ENCODE measurements at places on chromosomes 7 and 10. TPM values are rescaled to one million over a fixed set of nuclear protein-coding genes. Genes with fewer than 3 reads are reported as not detected.

DNA sequence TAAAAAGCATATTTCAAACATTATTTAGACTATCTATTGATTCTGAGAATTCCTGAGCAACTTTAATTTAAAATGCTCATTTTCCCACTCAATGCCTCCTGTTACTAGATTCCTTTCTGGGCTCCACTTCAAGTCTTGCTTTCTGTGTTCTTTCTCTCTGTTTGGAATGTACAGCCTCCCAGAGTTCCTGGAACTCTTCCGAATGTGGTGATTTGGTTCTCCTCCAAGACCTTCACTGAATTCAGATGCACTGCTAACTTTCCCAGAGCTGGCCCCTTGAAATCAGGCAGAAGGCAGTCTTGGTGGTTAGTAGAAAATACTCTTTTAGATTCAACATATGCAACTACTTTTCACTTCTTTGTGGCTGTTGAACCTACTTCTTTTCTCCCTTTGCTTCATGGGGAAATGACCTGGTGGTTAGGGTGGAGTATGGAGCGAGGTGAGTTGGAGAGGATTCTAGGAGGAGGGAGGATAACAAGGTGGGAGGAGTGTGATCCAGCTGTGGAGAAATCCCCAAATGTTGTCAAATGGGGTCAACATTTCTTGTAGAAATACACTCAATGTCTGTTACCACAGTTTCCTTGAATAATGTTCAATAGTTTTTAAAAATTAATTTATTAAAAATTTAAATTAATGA lies 27.9 kb upstream of the CCDC7 start:
- DNase-seq = no peak

DNA sequence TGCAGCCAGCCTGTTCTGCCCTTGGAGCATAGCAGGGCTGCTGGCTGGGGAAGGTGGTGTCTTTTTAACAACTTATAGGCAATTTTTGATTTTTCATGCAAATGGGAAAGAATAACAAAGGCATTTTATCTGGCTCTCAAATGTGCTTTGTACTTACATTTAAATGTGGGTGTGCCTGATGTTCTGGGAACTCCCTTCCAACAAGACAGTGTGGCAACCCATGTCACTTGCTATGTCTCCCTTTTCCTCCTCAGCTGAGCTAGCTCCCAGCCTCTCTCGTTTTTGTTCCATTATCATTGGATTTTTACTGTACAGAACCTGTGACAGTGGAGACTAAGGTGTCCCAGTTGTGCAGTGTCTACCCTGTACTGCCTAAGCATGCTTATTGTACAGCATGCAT lies 93.5 kb upstream of the PDCD4 start:
- no peak for DNase-seq

The SPAM1 gene
- total RNA-seq = not detected

GRCh38 chr10:113960617-113961181 lies 83.0 kb upstream of the ADRB1 start:
- peak; percentile 58 for DNase-seq

DNA sequence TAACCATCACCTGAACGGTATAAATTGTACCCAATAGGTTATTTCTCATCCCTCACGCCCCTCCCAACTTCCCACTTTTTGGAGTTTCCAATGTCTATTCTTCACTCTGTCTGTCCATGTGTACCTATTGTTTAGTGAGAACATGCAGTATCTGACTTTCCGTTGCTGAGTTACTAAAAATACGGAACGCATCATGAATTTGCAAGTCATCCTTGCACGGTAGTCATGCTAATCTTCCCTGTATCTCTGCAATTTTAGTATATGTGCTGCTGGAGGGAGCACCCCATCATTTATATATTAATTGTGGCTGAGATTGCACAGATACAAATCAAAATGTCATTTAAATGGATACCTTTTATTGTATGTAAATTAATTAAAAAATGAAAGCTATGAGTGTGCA lies 75.7 kb upstream of the SFMBT2 start:
- DNase-seq = no peak

DNA sequence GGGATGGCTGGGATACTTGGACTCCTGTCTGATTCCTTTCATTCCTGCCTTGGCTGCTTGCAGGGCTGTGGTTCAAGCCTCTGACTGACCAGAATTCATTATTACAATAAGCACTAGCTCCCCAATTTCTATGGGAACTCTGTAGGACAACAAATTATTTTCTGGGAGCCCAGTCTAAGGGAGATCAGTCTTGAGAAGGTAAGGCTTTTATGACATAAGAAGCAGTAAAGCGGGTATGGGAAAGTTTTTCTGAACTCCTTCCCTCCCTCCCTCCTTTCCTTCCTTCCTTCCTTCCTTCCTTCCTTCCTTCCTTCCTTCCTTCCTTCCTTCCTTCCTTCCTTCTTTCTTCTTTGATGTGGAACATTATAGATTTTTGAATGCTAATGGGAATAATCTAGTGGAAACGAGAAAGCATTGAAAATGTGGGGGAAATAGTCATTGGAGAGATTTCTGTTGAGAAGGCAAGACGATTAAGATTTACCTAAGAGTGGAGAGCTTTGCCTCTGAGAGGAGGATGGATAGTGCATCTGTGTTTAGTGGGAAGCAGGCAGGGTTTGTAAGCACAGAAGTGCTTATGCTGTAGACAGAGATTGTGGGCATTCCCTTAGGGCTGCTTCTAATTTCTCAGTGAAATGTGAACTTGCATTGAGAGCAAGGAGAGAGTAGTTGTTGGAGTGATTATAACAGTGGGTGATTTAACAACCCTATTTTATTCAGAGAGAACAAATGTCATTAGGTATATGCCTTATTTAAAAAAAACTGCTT lies 201.5 kb downstream of the DNAJB9 start:
- DNase-seq = no peak

DNA sequence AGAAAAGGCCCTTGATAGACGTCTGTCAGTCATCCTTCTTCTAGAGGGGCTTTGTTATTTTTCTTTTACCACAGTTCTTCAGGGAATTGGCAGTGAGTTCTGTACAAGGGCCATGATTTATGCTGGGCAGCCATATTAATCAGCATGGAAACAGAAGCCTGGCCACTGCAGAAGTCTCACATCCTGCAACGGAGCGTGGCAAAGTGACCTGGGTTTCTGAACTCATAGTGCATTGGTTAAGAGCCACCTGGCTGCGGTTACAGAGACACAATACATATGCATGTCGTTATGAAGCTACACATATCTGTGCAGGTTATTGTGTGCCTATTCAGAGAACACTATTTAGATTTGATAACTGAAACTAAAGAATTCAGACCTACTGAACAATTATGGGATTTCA lies 419.4 kb upstream of the CELF2 start:
- no peak for DNase-seq

GRCh38 chr10:6643962-6644361 lies 63.9 kb upstream of the PRKCQ start:
- DNase-seq = peak; percentile 27

GRCh38 chr7:140404565-140405065 lies 757 bp downstream of the RAB19 start:
- no peak for DNase-seq

The POMZP3 gene
- 14.3 TPM for total RNA-seq

DNA sequence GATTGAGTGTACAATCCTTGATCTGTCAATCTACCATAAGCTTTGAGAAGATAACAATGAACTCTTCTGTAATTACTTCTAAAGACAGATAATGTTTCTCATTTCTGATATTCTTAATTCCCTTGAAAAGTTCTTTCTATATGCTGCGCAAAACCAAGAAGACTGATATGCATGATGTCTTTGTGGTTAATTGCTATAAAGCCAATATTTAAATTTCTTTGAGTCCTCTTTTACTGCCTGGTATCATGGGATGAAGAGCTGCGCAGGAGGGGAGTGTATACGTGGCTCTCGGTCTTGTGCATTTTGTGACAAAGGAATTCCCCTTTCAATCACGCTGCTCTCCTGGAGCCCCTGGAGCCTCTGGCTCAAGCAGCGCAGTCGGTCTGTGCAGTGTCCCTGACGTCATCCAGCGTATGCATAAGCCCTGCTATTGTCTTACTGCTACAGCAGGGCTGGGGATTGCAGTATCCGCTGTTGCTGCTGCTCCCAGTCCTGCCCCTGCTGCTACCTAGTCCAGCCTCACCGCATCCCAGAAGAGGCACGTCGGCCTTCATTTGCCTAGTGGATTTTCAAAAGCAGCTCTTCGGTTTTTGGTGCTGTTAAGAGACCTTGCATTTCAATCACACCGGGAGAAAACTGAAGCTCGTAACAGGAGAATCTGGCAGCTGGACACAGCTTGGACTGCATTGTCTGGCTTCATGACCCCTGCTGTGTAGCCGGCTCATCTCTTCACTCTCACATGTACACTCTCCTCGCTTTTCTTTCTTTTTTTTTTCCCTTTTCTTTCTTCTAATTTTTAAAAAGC lies 66.7 kb downstream of the ST7 start:
- DNase-seq = no peak

GRCh38 chr10:57460540-57460939 lies 807.2 kb downstream of the IPMK start:
- DNase-seq = no peak

DNA sequence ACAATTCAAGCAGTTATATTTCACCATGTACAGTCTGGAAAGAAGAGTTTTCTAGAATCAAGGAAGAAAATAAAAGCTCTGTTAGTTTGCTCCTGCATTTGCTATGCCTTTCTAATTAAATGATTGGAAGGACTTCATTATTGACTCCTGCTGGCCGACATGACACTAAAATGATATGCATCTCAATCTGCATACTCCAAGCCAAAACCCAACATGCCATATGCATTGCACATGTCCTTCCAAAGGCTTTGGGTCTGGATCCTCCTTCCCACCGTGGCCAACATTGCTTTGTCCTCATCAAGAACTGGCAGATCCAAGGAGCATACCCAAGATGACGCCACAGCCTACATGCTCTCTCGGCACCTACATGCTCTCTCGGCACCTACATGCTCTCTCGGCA lies 46.5 kb downstream of the PAXIP1 start:
- DNase-seq = no peak

- no peak for DNase-seq
Measured at GRCh38 chr7:42142089-42142488, 94.9 kb downstream of the GLI3 start.

DNA sequence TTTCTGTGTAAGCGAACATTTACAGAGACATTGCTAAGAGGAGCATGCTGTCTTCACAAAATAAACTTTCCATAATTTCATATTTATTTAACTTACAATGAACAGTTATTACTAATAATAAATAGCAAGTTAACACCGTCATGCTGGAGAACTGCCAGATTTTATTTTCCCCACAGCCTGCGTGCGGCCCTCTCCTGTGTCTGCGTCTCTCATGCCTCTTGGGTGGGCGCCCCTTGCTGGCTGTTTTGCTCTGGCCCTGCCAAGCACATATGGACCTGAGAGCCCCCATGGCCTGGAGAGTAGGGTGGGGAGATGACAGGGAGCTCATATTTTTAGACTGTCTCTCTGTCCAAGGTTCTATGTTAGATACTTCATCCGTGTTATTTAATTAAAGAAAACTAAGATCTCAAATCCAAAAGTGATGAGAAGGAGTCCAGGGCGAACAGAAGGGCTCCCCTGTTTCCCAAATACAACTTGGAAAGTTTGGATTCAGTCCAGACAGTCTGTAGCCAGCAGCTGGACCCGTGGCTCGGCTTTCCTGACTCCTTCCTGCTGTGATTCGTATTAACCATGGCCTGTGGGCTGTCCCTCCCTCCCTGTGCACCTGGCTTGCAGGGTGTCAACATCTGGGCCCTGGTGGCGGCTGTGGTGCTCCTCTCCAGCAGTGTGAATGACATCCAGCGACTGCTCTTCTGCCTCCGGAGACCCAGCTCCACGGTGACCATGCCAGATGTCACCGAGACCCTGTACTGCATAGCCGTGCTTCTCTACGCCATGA lies 20.5 kb downstream of the FBH1 start:
- no peak for DNase-seq

The TEX36 gene
- not detected for total RNA-seq

DNA sequence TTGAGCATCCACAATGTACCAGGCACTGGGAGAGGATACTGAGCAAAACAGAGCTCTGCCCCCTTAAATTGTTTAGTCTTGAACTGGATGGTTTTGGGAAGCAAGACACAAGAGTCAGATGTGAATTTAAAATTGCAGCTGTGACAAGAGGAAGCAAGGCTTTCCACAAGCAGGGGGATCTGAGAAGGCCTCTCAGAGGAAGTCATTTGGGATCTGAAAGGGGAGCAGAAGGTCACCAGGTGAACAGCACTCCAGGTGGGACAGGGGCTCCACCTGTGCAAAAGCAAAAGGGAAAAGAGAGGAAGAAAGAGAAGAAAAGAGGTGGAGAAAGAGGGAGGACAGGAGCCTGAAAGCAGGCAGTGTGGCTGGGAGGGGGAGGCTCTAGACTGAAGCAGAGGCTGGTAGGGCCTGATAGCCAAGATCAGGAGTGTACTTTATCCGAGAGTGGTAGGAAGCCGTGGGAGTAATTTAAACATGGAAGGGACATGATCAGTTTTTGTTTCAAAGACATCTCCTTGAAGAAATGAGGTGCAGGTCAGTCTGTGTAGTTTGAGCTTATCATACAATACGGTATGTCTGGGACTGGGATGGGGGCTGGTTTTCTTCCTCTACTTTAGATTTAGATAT lies 76.1 kb upstream of the DUSP5 start:
- DNase-seq = no peak

DNA sequence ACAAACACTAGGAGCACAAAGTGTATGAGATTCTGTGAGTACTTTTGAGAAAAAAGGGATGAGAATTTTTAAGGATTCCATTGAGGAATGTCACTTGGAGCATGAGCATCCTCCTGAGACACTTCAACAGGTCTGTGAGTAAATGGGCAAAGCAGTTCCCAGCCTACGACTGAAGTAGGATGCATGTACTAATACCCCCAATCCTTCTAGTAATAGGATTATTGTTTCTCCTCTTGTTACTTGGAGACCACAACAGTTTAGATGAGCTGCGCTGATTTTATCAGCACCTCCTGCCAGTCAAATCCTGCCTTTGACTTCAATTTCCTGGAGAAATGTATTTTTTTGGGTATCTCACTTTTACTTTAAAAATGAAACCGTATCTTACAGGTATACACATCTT lies 820 bp downstream of the BBS9 start:
- DNase-seq = peak; percentile 31

The MEOX2 gene
- total RNA-seq = not detected

GRCh38 chr7:108004220-108005142 lies 1.5 kb upstream of the LAMB1 start:
- DNase-seq = peak; percentile 4

DNA sequence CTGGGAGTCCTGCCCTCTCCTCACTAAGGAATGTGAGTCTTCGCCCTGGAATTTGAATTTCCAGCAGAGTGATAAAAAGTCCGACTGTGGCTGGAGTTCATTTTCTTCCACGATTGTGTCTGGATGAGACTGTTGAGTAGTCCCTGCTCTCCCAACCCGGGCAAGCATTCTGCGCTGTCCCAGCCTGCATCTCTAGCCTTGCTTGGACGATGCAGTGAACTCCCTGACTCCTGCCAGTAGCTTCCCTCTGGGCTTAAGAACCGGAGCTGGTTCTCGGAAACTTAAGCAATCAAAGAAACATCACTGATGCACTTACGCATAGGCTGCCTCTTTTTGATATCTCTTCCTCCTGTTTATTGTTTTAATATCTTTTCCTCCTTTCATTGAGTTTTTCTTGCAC lies 116.0 kb upstream of the FZD8 start:
- no peak for DNase-seq

GRCh38 chr7:50281680-50282445 lies 22.7 kb upstream of the IKZF1 start:
- DNase-seq = peak; percentile 45

The CTAGE4 gene
- 0.87 TPM for total RNA-seq

- peak; percentile 36 for DNase-seq
Measured at GRCh38 chr10:93357680-93358079, 124.5 kb downstream of the MYOF start.

The IGFBP3 gene
- total RNA-seq = not detected

The SLC13A1 gene
- not detected for total RNA-seq

Data from activated CD8-positive, alpha-beta T cell treated with anti-CD3 and anti-CD28 coated beads for 36 hours (primary cell).